K562 (cell line): ENCODE measurements at places on chromosomes 7 and 10. TPM values are rescaled to one million over a fixed set of nuclear protein-coding genes. Genes with fewer than 3 reads are reported as not detected.
A peak's percentile ranks its signal among the peaks of the same experiment; 100 is the strongest.

DNA sequence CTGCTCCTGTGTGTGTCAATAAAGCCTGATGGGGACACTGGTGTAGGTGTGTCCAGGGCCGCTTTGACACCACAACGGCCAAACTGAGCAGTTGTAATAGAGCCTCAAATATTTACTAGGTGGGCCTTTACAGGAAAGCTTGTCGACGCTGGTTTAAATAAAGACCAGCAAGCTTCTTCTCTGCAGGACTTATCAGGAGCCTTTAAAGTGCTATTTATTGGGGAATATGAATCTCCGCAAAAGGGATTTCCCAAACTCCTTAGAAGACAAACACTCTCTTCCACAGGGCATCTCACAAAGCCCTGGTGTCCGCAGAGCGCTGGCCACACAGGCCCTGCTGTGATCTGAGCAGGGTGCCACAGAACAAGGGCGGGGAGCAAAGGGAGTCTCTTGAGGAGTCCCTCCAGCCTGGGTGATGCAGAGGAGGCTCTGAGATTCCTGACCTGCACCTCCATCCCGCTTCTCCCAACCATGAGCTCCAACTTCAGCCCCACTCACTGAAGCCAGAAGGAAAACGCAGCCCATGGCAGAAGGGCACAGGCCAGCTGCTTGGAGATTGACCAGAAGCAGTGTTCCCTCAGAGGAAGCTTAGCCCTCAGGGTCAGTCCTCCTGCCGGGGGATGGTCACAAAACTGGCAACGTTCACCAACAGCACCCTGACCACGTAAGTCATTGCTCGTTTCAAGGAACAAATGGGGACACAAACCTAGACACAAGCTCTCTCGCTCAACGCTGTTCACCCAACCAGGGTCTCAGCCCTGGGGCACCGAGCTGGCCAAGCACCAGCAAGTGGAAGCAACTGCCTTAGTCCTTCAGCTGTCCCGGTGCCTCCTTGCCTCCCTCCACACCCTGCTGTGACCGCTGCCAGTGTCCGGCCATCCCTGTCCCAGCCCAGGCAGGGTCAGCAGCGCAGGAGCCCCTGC, 129.5 kb downstream of the OAT start:
- no peaks in the 10 kb centered on the region for H3K36me3 ChIP-seq
- no peak overlapping the region; the same call in 2 of the 3 replicates for H3K27ac ChIP-seq
- peaks cover 9% of the 10 kb centered on the region; the same call in 1 of the 2 replicates for H3K27me3 ChIP-seq
- no peak overlapping the region for H3K4me3 ChIP-seq
- H3K4me1 ChIP-seq, result peaks cover 6% of the 10 kb centered on the region; the same call in 1 of the 2 replicates

Gene RNF148
- total RNA-seq, result not detected in 2 replicates

Gene ARHGAP21
- total RNA-seq, result 57.7 and 60.8 TPM in 2 replicates

Gene HOXA9
- total RNA-seq, result not detected in 2 replicates

GRCh38 chr10:111119637-111120036, 42.8 kb downstream of the ADRA2A start:
- H3K27me3 ChIP-seq, result peaks cover 22% of the 10 kb centered on the region
- no peaks in the 10 kb centered on the region for H3K4me1 ChIP-seq
- H3K4me3 ChIP-seq, result no peak overlapping the region
- H3K27ac ChIP-seq, result no peak overlapping the region

GRCh38 chr10:110803830-110804338, 67.8 kb upstream of the PDCD4 start:
- H3K27ac ChIP-seq, result no peak overlapping the region
- peak; percentile 24 for DNase-seq
- no peak overlapping the region for H3K4me3 ChIP-seq
- peaks cover 37% of the 10 kb centered on the region; the same call in 2 of the 3 replicates for H3K36me3 ChIP-seq
- H3K27me3 ChIP-seq, result no peaks in the 10 kb centered on the region

DNA sequence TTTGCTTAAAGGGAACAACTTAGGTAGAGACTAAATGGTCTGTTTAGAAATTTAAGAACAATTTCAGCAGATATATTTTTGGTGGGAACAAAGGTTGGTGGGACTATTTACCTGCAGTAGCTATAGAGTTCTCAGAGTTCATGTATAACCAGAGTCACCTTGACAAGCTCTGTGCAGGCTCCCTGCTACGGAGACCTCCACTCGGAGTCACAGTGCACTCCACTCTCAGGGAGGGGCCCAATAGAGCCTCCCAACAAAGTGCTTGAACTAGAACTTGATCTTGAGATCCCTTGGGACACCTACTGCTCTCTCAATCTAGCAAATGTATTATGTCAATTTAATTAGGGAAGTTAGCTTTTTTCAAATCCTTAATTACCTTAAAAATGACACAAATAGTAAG, 2.3 kb downstream of the MYPN start:
- H3K27me3 ChIP-seq, result peaks cover 20% of the 10 kb centered on the region; the same call in 2 of the 3 replicates
- no peak overlapping the region for H3K4me3 ChIP-seq
- H3K4me1 ChIP-seq, result no peaks in the 10 kb centered on the region

DNA sequence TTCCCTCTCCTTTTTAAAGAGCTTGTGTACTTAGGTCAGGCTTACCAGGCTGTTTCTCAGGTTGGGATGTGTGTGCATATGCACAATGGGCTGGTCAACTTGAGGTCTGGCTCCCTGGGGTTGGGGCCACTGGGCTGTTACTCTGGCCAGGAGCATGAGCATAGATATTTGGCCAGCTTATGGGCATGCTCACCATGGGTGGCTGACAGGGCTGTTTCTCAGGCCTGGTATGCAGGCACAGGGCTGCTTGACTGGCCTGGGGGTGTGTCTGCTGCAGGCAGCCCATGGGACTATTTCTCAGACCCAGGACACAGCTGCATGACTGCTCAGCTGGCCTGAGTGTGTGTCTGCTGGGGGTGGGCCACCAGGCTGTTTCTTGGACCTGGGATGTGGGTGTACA, 34.6 kb downstream of the SCART1 start:
- H3K4me3 ChIP-seq, result no peak overlapping the region
- no peaks in the 10 kb centered on the region for H3K4me1 ChIP-seq
- no peaks in the 10 kb centered on the region for H3K36me3 ChIP-seq
- no peak overlapping the region for H3K27ac ChIP-seq
- DNase-seq, result no peak

GRCh38 chr10:132637477-132638129, 100.0 kb downstream of the INPP5A start:
- H3K27ac ChIP-seq, result no peak overlapping the region
- peaks cover 23% of the 10 kb centered on the region for H3K27me3 ChIP-seq
- peak; percentile 60 for DNase-seq
- no peak overlapping the region for H3K4me3 ChIP-seq
- H3K36me3 ChIP-seq, result no peaks in the 10 kb centered on the region
- no peaks in the 10 kb centered on the region for H3K4me1 ChIP-seq

GRCh38 chr10:81116990-81117389, 579.3 kb downstream of the SH2D4B start:
- DNase-seq, result no peak
- no peak overlapping the region for H3K4me3 ChIP-seq
- H3K36me3 ChIP-seq, result no peaks in the 10 kb centered on the region

DNA sequence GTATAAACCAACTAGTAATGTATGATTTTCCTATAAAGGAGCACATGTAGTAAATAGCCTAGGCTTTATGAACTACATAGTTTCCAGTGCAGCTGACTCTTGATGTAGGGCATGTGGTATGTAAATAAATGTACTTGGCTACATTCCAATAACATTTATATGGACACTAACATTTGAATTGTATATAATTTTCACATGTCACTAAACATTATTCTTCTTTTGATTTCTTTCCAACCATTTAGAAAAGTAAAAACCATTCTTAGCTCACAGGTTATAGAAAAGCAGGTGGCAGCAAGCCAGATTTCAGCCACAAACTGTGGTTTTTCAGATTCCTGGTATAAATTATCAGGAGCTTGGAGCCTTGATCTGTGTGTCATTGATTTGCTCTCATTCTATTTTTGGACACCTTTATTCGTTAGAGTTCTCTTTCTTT, 1182.0 kb downstream of the CNTNAP2 start:
- H3K4me3 ChIP-seq, result no peak overlapping the region
- H3K36me3 ChIP-seq, result no peaks in the 10 kb centered on the region
- H3K4me1 ChIP-seq, result no peaks in the 10 kb centered on the region
- H3K27me3 ChIP-seq, result no peaks in the 10 kb centered on the region

GRCh38 chr7:74332373-74333176, 43.4 kb downstream of the CLIP2 start:
- 0 out of 2 replicates have a peak, but pooled peaks cover 8% of the 10 kb centered on the region for H3K27me3 ChIP-seq
- H3K4me3 ChIP-seq, result no peak overlapping the region
- H3K27ac ChIP-seq, result no peak overlapping the region
- H3K36me3 ChIP-seq, result no peaks in the 10 kb centered on the region
- no peaks in the 10 kb centered on the region for H3K4me1 ChIP-seq
- DNase-seq, result no peak

DNA sequence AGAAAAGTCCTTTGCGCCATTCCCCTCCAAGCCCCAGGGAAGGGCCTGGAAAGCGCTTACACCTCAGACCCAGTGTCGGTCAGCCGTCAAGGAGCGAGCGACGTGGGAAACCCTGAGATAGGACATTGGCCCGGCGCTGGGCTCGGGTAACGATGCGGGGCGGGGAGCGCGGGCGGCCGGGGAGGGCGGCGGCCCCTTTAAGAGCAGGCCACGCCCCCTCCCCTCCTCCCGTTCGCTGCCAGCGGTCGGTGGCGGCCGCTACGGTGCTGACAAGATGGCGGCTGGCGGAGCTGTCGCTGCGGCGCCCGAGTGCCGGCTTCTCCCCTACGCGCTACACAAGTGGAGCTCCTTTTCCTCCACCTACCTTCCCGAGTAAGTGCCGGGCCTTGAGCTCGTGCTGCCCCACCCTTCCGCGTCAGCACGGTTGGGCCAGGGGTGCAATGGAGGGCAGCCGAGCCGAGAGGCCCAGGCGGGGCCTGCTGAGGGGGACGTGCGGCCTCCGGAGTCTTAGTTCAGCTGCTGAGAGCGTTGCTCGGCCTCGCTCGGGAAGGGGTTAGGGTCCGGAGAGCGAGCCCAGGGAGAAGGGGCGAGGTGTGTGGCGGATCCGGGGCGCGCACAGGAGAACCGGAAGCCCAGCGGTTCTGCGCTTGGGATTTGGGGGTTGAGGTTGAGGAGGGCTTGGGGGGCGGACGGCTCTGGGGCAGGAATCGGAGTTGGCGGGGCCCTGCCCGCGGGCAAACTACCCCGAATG, at the start of gene MKLN1:
Gene MKLN1 (plus strand): TSS at position 251 of the 751 bp plus-strand sequence. CDS start 24 bp downstream, at position 275.
- H3K4me1 ChIP-seq, result peaks cover 5% of the 10 kb centered on the region; the same call in 1 of the 2 replicates
- H3K27me3 ChIP-seq, result no peaks in the 10 kb centered on the region
- DNase-seq, result peak; percentile 98
- peak within 1 kb of the TSS; percentile 94 for H3K27ac ChIP-seq

DNA sequence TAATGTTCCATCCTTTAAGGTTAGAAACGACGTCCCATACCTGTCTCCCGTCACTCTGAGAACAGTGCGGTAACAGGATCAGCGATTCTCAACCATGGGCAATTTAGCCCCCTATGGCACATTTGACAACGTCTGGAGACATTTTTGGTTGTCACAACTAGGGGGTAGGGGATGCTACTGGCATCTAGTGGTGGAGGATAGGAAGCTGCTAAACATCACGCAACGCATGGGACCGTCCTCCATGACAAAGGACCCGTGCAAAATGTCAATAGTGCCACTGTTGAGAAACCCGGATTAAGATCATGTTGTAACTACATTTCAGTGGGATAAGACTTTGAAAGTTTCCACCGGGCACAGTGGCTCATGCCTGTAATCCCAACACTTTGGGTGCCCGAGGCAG, 5.0 kb upstream of the PAXIP1 start:
- no peak overlapping the region for H3K27ac ChIP-seq
- peaks cover 19% of the 10 kb centered on the region; the same call in 2 of the 3 replicates for H3K27me3 ChIP-seq
- H3K36me3 ChIP-seq, result peaks cover 17% of the 10 kb centered on the region; the same call in 1 of the 3 replicates
- no peak overlapping the region for H3K4me3 ChIP-seq
- peak; percentile 68 for DNase-seq
- H3K4me1 ChIP-seq, result peaks cover 5% of the 10 kb centered on the region

- H3K27me3 ChIP-seq, result no peaks in the 10 kb centered on the region
- DNase-seq, result no peak
- H3K27ac ChIP-seq, result no peak overlapping the region
- H3K4me1 ChIP-seq, result no peaks in the 10 kb centered on the region; the same call in none of the 3 replicates
- H3K36me3 ChIP-seq, result no peaks in the 10 kb centered on the region
- no peak overlapping the region for H3K4me3 ChIP-seq
These were observed 153.4 kb downstream of the SGMS1 start for GRCh38 chr10:50470345-50470744.

DNA sequence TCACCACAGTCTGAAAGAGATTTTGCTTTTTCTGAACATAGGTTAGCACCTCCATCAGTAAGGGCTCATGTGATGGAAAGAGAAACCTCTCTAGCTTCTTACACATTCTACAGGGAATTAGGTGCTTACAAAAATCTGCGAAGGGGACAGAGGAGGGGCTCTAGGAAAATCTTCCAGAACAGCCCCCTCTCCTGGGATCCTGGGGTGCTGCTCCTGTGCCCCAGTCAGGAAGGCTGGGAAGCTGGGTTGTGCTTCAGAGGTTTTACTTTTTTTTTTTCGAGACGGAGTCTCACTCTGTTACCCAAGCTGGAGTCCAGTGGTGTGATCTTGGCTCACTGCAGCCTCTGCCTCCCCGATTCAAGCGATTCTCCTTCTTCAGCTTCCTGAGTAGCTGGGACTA, 7.5 kb upstream of the FAM171A1 start:
- DNase-seq, result no peak
- no peak overlapping the region for H3K27ac ChIP-seq
- H3K4me1 ChIP-seq, result no peaks in the 10 kb centered on the region; the same call in 2 of the 3 replicates

- H3K27ac ChIP-seq, result no peak overlapping the region
- no peak for DNase-seq
- H3K4me1 ChIP-seq, result no peaks in the 10 kb centered on the region
- H3K4me3 ChIP-seq, result no peak overlapping the region
These were observed 33.3 kb downstream of the LRMDA start for GRCh38 chr10:75464478-75465449.
